ENCODE measurements at places on chromosomes 11 and 22.

DNA sequence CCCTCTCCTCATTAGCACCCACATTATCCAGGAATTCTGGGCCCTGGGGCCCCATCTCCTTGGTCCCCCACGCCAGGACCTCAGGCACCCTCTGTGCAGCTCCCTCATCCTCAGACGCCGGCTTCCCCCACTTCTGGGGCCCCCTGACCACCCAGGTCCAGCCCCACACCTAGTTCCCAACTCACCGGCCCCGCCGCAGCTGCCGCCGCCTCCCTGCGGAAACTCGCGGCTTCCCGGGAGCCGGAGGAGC is at the start of gene PCSK7:
PCSK7 (minus strand) TSS at position 232 of the 250 bp plus-strand sequence. CDS start 2,229 bp downstream, outside the sequence.
- peak; percentile 43 for DNase-seq

DNA sequence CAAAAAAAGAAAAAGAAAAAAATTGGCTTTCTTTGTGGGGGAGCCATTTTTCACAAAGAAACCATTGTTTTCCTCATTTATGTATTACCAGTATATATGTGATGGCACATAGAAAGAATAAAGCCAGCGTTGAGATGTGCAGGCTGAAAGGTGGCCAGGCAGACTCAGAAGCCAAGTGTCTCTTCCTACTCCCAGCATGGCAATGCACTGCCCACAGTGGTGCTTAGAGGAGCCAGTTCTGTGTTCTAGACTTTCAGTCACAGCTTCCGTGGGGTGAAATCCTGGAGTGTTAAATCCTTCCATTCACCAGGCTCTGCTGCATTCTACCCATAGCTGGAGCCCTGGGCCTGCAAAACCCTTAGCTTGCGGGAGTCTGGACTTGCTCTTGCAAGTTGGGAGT is 18.9 kb downstream of the SNAP29 start:
- DNase-seq = no peak

GRCh38 chr22:46202897-46203600 is 47.0 kb downstream of the CDPF1 start:
- DNase-seq = no peak

DNA sequence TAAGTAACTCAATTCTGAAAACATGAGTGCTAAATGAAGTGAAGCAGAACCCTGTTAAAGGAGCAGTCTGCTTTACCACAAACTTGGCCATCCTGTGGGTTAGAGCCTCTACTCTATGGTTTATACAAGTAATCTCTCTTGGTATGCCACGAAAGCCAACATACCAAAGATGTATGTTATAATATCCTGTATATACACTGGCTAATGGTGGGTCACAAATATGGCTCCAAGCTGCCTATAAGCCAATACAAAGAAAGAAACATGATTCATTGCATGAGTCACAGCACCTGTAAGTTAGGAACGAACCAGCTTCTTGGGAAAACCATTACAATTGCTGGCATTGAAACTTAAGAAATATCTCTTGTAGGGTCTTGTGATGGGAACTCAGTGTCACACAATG is 16.1 kb downstream of the XRRA1 start:
- no peak for DNase-seq

DNA sequence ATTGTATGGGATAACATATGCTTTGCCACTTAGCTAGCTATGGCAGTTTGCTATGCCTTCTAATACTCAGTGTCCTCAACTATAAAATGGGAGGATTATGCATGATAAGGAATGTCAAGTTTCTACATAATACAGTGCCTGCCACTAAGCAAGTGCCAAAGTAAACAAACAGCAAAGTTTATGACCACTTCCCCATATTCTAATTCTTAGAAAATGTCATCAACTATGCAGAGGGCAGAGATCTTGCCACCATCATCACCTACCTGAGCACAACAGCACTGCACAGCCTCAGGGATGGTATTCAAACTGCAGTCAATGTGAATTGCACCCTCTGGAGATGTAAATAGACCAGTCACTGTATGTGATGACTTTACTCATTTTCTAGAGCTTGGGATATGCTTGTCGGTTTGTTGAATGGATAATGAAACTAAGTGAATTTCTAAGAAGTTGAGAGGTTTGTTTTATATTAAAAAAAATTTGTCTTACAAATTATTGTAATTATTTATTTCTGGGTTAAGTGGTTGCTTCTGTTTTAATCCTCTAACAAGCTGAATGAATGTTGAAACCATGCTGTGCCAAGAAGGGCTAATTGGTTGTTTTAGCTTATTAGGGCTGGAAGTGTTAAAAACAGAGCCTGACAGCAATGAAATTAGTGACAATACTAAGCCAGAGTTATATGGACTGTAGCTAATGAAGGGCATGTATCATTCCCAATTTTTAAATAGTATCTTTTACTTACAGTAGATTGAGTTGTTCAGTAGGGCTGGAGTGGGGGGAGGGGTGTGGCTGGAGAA is 398.4 kb downstream of the CNTN5 start:
- no peak for DNase-seq

- no peak for DNase-seq
These were observed 12.1 kb upstream of the ARHGAP8 start for GRCh38 chr22:44740307-44740706.

DNA sequence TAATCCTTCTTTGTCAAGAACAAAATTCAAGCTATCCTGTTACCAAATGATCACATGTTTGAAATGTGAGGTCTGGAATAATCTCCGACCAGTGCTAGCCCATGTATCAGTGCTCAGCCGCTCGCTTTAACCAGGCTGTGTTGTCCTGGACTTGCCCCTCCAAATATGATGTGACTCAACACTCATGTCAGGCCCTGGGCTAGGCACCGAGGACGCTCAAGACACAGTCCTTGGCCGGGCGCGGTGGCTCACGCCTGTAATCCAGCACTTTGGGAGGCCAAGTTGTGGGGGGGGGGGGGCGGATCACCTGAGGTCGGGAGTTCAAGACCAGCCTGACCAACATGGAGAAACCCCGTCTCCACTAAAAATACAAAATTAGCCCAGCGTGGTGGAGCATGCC is 54.1 kb upstream of the WNT7B start:
- no peak for DNase-seq
